ENCODE measurements at places on chromosomes 5 and 9. TPM values are rescaled to one million over a fixed set of nuclear protein-coding genes. Genes with fewer than 3 reads are reported as not detected.

Gene GPSM1
- total RNA-seq, result 9.0 TPM

Gene RNF183
- not detected for total RNA-seq

Gene YIPF5
- 31.2 TPM for total RNA-seq

Gene SLC1A1
- not detected for total RNA-seq

Gene KCTD16
- total RNA-seq, result 0.29 TPM

Gene ECM2
- not detected for total RNA-seq

Gene PRSS3
- total RNA-seq, result not detected

Gene TLR4
- not detected for total RNA-seq

Gene RAPGEF1
- total RNA-seq, result 55.9 TPM

Gene HMCN2
- total RNA-seq, result not detected

Gene PPP6C
- total RNA-seq, result 43.6 TPM

DNA sequence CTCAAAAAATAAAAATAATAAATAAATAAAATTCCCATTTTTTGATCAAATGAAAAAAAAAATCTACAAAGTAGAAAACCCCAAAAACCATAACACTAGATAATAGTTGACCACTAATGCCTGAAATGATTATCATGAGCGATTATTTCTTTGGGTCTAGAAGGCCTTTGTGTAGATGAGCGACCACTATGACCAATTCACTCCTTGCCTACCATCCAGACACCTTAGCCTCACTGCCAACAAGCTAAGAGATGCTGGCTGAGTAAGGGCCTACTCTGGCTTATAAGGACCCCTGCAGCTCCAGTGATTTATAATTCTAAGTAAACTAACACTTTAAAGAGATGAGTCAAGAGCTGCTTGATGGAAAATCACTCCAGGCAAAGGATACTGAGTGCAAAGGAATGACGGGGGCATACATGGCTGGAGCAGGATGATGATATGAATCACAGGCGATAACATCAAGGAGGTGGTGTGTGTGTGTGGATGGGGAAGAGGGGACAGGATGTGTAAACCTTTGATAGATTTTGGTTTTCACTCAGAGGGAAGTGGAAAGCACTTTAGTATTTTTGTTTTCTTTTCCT, 4.8 kb upstream of the F2RL1 start:
- H3K4me3 ChIP-seq, result no peak overlapping the region
- H3K27me3 ChIP-seq, result peaks cover 11% of the 10 kb centered on the region
- H3K27ac ChIP-seq, result no peak overlapping the region
- no peak for DNase-seq
- H3K4me1 ChIP-seq, result peaks cover 7% of the 10 kb centered on the region

- no peak overlapping the region for H3K27ac ChIP-seq
- no peak overlapping the region for H3K4me3 ChIP-seq
- DNase-seq, result no peak
- no peaks in the 10 kb centered on the region for H3K36me3 ChIP-seq
- H3K27me3 ChIP-seq, result no peaks in the 10 kb centered on the region
These were observed 293.2 kb upstream of the KLF4 start for GRCh38 chr9:107782789-107783188.

GRCh38 chr9:91771027-91771426, 179.0 kb downstream of the ROR2 start:
- peaks cover 32% of the 10 kb centered on the region for H3K27me3 ChIP-seq
- no peaks in the 10 kb centered on the region for H3K36me3 ChIP-seq
- no peaks in the 10 kb centered on the region for H3K4me1 ChIP-seq
- no peak overlapping the region for H3K27ac ChIP-seq

GRCh38 chr5:61100437-61100836, 61.8 kb downstream of the SMIM15 start:
- H3K4me1 ChIP-seq, result no peaks in the 10 kb centered on the region
- DNase-seq, result no peak
- H3K27me3 ChIP-seq, result no peaks in the 10 kb centered on the region
- H3K4me3 ChIP-seq, result no peak overlapping the region
- H3K36me3 ChIP-seq, result peaks cover 46% of the 10 kb centered on the region
- H3K27ac ChIP-seq, result no peak overlapping the region

- no peaks in the 10 kb centered on the region for H3K36me3 ChIP-seq
- H3K27me3 ChIP-seq, result no peaks in the 10 kb centered on the region
- no peak overlapping the region for H3K27ac ChIP-seq
- H3K4me1 ChIP-seq, result no peaks in the 10 kb centered on the region
- H3K4me3 ChIP-seq, result no peak overlapping the region
These were observed 96.3 kb upstream of the HMHB1 start for GRCh38 chr5:143715616-143716015.

GRCh38 chr5:139895647-139896046, 100.0 kb downstream of the PSD2 start:
- no peaks in the 10 kb centered on the region for H3K4me1 ChIP-seq
- H3K4me3 ChIP-seq, result no peak overlapping the region
- no peak for DNase-seq
- H3K27ac ChIP-seq, result no peak overlapping the region
- H3K36me3 ChIP-seq, result no peaks in the 10 kb centered on the region

DNA sequence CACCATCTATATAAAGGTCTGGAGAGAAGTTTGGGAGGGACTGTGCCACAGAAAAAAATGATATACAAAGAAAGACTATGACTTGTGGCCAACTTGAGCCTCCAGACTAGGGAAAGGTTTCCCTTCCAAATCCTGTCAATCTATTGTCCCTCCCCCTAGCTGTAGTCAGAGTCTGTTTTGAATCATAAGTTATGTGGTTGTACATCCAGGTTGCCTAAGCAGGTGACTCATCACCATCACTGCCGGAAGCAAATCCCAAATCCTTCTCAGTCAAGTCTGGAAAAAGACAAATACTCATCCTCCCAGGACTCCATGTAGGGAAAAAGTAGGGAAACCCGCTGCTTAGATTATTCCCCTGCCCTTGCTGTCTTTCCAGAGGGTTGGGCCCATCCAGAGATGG, 235.7 kb downstream of the CDK5RAP2 start:
- no peak for DNase-seq
- H3K4me3 ChIP-seq, result no peak overlapping the region
- no peaks in the 10 kb centered on the region for H3K4me1 ChIP-seq
- no peaks in the 10 kb centered on the region for H3K27me3 ChIP-seq

DNA sequence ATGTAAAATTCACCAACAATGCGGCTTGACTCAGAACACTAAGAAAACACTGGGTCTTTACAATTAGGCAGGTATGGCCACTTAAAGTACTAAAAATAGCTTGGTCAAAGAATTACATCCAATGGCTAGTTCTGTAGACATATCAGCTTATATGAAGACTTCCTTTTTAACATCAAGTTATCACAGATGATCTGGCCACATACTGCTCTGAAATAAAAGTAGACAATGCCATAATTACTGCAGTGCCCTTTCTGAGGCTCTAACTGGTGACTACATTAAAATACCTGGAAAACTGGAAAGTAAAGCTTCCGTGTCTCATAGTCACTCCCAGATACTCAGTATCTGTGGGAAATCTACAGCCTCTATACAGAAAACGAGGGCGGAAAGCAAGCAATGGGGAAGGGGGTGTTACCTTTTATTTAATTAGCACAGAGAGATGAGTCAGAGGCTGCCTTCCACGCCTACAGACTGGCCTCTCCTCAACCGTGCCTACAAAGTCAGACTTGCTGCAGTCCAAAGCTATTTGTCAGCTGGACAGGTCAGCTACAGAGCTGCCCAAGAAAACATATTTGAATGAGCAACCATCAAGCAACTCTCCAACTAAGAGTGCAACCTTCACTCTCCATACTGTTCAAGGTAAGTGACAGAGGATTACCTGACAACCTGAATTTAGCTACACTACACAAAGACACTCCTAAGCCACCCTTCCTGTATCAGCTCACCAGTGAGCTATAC, 8.7 kb downstream of the SERINC5 start:
- peaks cover 24% of the 10 kb centered on the region for H3K36me3 ChIP-seq
- peak; percentile 69 for DNase-seq
- H3K4me1 ChIP-seq, result peaks cover 68% of the 10 kb centered on the region
- H3K4me3 ChIP-seq, result peak overlapping the region; percentile 20
- H3K27ac ChIP-seq, result peak overlapping the region; percentile 68

DNA sequence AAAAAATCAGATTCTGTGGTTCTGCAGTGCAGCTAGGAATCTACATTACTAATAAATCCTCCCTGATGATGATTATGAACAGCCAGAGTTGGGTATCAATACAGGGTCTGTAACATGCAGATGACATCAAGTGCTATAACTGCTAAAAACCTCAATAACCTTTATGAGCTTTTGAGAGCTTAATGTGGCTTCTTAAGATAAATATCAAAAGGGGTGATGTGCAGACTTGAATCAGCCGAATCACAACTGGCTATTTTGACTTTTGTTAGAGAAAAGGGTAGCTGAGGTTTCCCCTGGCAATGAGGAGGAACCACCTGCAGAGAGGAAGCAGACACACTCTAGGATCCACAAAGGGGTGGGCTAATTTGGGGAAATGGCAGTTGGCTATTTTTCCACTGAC, 30.2 kb downstream of the CAPSL start:
- no peak for DNase-seq
- H3K4me3 ChIP-seq, result no peak overlapping the region
- no peaks in the 10 kb centered on the region for H3K27me3 ChIP-seq

GRCh38 chr9:112505086-112505485, 18.5 kb downstream of the KIAA1958 start:
- H3K27ac ChIP-seq, result no peak overlapping the region
- no peak for DNase-seq
- no peaks in the 10 kb centered on the region for H3K36me3 ChIP-seq
- no peaks in the 10 kb centered on the region for H3K4me1 ChIP-seq
- no peaks in the 10 kb centered on the region for H3K27me3 ChIP-seq
- no peak overlapping the region for H3K4me3 ChIP-seq

- H3K27me3 ChIP-seq, result no peaks in the 10 kb centered on the region
- peak overlapping the region; percentile 74 for H3K4me3 ChIP-seq
- peaks cover 15% of the 10 kb centered on the region for H3K36me3 ChIP-seq
- peak overlapping the region; percentile 83 for H3K27ac ChIP-seq
These were observed 17.6 kb downstream of the TRMO start for GRCh38 chr9:97904725-97905124.

DNA sequence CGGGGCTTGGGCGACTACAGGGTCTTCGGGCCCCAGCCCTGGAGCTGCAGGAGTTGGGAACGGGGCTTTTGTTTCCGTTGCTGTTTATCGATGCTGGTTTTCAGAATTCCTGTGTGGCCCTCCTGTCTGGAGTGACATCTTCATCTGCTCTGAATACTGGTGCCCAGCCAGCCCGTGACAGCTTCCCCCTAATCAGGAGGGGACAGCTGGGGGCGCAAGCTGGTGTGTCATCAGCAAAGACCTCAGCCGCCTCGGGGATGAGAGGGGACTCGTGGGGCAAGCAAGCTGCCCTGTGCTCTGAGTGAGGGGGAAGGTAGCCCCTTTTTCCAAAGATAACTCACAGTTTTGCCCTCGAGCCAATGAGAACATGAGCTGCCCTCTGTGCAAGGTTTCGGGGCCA, 110.7 kb downstream of the RXRA start:
- no peak overlapping the region for H3K27ac ChIP-seq
- DNase-seq, result no peak
- H3K4me3 ChIP-seq, result no peak overlapping the region

- H3K27me3 ChIP-seq, result peaks cover 3% of the 10 kb centered on the region
- H3K27ac ChIP-seq, result no peak overlapping the region
- no peak overlapping the region for H3K4me3 ChIP-seq
- no peak for DNase-seq
- H3K36me3 ChIP-seq, result no peaks in the 10 kb centered on the region
These were observed 9.9 kb downstream of the ZNF618 start for GRCh38 chr9:113886026-113886369.

DNA sequence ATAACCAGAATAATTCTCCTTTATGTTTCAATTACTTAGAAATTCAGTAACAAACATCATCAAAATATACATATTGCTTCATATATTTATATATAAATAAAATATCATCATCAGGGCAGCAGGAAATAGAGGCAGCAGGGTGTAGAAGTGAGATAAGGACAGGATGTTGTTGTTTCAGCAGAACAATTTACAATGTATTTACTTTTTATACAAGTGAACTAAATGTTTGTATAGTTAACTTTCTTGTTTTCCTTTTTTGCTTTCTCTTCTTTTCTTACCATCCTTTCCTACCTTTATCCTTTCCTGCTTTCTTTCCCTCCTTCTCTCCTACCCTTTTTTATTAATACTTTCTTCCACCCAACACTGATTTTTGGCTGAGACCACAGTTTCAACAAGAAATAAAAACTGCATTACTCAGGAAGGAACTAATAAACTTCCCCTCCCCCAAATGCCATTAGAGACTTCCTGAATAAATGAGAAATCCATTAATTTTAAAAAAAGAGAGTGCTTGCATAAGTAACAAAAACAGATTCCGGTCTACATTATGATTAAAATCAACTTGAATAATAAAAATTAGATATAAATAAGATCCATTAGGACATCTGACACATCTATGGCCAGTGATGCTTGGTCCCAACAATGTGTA, 159.8 kb upstream of the ACOT12 start:
- no peaks in the 10 kb centered on the region for H3K36me3 ChIP-seq
- DNase-seq, result no peak
- peaks cover 30% of the 10 kb centered on the region for H3K4me1 ChIP-seq
- H3K4me3 ChIP-seq, result no peak overlapping the region

DNA sequence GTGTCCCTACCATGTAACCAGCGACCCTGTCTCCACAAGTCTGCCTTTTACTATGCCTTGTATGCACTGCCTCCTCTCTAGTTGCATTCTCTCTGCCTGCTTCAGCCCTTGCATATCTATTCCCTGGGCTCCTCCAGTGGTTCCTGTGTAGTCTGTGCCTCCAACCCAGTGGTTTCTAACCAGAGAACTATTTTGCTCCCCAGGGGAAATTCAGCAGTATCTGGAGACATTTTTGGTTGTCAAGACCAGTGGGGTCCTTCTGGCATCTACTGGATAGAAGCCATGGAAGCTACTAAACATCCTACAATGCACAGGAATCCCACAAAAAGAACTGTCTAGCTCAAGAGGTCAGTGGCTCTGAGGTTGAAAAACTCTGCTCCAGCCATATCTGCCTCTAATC, 224.1 kb upstream of the RASEF start:
- no peak overlapping the region for H3K4me3 ChIP-seq
- H3K27me3 ChIP-seq, result no peaks in the 10 kb centered on the region
- H3K27ac ChIP-seq, result no peak overlapping the region
- no peaks in the 10 kb centered on the region for H3K4me1 ChIP-seq

Data from activated naive CD4-positive, alpha-beta T cell treated with anti-CD3 and anti-CD28 coated beads for 36 hours (primary cell).